ENCODE measurements at places on chromosomes 12 and 14.

DNA sequence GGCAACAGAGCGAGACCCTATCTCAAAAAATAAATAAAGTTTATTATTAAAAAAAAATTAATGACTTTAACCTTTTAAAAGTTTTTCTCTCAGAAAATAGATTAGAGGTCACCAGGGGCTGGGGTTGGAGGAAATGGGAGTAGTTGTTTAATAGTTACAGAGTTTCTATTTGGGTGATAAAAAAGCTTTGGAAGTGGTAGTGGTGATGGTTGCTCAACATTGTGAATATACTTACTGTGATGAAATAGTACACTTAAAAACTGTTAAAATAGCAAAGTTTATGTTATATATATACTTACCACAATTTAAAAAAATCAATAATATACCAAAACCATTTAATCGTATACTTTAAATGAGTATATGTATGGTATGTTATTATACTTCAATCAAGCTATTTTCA is 59.6 kb downstream of the ARL6IP4 start:
- no peak for DNase-seq

GRCh38 chr12:124869059-124869665 is 5.5 kb upstream of the SCARB1 start:
- DNase-seq = no peak

DNA sequence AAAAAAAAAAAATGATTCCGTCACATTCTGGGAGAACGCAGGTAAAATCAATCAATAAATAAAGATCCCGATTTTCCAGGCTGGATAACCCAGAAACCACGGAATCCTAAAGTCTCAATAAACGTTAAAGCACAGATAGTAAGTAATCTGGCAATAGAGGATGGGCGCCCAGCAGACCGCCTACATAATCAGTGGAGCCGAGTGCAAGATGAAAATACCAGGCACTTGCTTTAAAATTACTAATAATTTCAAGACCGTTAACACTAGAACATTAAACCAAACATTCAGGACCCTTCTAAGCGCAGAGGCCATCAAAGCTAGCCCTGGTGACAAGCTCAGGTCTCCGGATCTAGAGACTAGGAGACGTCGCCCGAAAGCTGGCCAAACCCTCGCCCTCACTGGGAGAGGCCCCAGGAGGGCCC is 1.2 kb upstream of the DCAF11 start:
- no peak for DNase-seq

DNA sequence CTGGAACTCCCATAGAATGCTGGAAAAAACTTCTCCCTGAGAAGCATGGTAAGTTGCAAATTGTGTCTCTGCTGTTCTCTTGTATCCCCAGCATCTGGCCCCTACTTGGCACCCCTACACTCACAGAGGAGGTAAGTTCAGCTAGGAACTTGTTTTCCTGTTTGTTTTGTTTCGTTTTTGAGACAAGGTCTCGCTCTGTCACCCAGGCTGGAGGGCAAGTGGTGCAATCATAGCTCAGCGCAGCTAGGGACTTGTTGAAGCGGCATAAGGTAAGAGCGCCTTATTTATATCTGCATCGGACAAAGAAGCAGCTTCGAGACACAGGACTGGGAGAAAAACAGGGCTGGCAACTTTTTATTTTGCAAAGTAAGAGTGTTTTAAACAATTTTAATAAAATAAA is 18.5 kb upstream of the ANO2 start:
- no peak for DNase-seq

- DNase-seq = no peak
These were observed 59.0 kb downstream of the RPS29 start for GRCh38 chr14:49527221-49527620.
